ENCODE measurements at places on chromosomes 16 and 17.
A peak's percentile ranks its signal among the peaks of the same experiment; 100 is the strongest.

GRCh38 chr17:17749025-17749772 is 67.9 kb downstream of the RAI1 start:
- no peak for DNase-seq

DNA sequence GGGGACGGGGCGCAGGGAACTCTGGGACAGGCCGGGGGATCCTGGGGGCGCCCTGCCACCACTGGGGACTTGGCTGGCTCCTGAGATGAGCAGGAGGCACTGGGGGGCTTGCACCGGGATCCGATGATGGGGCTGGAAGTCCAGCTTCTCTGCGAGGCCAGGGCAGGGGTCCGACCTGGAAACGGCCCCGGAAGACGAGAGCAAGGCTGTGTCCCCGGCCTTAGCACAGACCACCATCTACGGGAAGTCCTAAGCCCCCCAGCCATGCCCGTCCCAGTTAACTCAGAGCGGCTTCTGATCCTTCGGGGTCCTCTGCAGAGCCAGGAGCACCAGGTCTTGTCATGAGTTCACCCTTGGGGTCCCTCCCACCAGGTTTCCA is 573 bp downstream of the CDT1 start:
- no peak for DNase-seq

DNA sequence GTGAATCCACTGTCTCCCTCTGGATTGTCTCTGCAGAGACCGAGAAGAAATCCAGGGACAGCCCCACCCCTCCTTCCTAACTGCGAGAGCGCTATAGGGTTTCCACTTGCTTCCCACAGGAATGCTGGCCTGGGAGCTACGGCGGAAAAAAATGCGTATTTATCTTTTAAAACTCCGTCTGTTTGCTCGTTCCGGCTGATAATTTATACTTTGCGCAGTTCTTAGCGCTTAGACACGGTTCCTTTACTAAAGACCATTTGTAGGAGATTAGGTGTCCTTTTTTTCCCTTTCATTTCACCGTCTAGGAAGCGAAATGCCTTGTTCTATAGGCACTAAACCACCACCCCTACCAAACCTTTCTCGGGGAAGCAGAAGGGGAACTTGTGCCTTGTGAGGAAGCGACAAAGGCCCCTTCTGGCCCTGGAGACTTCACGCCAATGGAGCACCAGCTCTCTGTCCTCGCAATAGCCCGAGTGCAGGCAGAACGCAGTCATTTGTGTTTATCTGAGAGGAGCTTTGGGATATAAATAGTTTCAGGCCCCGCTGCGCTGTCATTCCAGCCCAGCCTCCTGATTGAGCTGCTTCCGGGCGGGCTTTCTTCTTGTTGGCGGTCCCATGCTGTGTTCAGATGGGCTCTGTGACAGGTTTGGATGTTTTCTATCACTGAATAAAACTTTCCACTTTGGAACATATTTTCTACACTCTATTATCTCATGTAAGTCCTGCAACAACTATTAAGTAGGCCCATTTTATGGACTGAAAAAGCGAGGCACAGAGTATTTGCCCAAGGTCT is 791 bp upstream of the SUPT4H1 start:
- DNase-seq: no peak

- DNase-seq: no peak
Observed at GRCh38 chr16:22924492-22924891, 110.5 kb downstream of the HS3ST2 start.

- no peak for DNase-seq
Observed at GRCh38 chr17:38873640-38874380, 4.0 kb downstream of the LASP1 start.

DNA sequence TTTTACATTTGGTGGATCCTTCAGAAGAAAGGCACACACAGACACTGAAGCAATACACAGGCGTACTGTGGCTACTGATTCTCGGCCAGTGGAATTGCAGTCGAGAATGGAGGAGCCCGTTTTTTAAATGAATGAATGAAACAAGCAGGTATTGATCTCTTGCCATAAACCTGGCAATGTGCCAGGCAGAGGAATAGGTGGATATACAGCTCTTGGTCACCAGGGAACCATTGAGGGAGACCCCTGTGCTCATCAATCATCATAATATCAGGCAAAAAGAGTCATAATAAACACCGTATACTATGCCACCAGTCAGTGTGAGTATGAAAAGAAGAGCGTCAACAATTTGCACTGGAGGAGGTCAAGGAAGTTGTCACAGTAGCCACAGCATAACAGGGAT is 140.3 kb upstream of the FOXF1 start:
- no peak for DNase-seq

GRCh38 chr16:20704281-20704680 is 6.8 kb upstream of the ACSM1 start:
- no peak for DNase-seq

DNA sequence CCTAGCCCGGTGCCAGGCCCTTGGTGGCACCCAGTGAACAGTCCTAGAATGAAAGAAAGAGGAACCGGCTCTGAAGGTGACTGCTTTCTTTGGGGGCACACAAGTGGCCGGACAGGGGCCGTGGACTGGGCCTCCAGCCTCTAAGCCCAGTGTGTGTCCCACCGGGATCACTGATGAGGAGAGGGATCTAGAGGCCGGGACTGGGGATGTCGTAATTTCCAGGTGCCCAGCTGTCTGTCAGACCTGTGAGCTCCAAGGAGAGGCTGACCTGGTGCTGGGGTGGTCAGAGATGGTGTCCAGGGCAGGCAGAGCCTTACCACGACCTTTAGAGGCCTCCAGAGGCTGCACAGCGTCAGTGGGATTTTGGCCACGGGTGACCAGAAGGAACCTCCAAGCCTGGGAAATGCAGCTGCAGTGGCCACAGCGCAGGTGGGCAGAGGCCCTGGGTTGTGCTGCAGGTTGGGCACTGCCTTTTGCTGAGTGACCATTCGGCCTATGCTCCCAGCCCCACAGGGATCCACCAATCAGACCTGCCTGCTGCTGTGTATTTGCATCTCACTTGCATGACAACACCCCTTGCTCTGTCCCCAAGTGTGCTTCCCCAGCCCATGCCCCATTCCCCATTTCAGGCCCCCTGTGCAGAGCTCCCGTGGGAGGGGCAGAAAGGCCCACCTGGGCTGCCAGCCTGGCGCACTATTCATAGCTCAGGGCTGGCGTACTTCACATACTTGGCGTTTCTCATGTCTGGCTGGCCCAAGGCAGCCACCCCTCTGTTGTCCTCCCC is 12.5 kb downstream of the ARHGAP23 start:
- no peak for DNase-seq

DNA sequence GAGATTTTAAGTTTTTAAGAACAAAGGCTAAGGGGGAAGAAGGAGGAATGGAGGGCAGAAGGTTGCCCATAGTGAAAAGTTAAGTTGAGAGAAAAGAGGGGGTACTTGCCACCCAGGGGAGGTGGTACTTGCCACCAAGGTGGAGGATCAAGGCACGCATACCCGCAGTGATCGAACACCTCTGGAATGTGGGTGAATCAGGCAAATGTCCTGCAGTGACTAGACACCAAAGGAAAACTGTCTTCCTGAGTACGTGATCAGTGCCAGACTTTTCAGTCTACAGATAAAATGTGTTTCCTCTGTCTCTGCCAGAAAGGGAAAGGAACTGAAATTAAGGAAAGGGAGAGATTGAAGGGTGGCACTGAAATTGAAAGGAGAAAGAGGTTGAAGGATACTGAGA is 2285.3 kb downstream of the TP53TG3F start:
- DNase-seq: no peak

- DNase-seq: no peak
Observed at GRCh38 chr16:81399909-81400308, 44.7 kb upstream of the CMIP start.

- no peak for DNase-seq
Observed at GRCh38 chr17:10251212-10251948, 53.0 kb upstream of the GAS7 start.

DNA sequence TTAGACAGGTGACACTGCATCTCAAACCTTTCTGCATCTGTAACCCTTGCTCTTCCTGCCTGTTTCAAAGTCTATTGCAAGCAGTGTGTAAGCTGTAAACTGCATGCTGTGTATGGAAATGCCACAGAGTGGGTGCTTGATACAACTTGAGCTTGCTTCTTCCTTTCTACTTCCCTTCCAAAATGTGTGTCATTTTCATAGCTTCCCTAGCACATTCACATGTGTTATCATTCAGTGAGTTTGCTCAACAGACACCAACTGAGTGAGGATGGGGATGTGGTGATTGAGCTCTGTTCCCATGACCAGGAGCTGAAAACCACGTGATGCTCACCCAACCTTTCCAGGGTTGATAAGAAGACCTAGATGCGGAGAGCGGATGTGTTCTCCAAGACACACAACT is 111.1 kb downstream of the VAT1L start:
- DNase-seq: no peak

GRCh38 chr16:89565506-89566372 is 5.3 kb downstream of the RPL13 start:
- peak; percentile 53 for DNase-seq

- DNase-seq: no peak
Observed at GRCh38 chr17:78563189-78564145, 13.7 kb downstream of the DNAH17 start.

GRCh38 chr17:42691021-42691545 is 8.8 kb downstream of the CNTNAP1 start:
- no peak for DNase-seq

- DNase-seq: no peak
Observed at GRCh38 chr16:77462894-77463293, 28.1 kb upstream of the ADAMTS18 start.

DNA sequence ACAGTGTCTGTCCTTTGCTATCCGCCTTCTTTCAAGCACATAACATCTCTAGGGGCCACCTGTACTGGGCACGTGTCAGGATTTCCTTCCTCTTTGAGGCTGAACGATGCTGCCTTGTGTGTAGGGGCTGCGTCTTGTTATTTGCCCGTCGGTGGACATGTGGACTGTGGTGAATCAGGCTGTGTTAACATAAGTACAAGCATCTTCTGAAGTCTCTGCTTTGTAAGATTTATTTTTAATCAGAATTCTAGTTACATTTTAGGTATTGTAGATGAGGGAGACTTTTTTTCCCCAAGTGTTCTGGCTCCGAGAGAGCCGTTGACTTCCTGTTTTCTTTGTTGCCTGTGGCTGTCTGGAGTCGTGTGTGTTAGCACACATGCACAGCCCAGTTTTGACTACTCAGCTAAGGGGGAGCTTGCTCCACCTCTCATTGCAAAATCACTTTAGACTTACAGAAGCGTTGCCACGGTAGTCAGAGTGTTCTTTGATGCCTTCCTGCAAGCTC is 26.1 kb downstream of the SPG7 start:
- peak; percentile 49 for DNase-seq

DNA sequence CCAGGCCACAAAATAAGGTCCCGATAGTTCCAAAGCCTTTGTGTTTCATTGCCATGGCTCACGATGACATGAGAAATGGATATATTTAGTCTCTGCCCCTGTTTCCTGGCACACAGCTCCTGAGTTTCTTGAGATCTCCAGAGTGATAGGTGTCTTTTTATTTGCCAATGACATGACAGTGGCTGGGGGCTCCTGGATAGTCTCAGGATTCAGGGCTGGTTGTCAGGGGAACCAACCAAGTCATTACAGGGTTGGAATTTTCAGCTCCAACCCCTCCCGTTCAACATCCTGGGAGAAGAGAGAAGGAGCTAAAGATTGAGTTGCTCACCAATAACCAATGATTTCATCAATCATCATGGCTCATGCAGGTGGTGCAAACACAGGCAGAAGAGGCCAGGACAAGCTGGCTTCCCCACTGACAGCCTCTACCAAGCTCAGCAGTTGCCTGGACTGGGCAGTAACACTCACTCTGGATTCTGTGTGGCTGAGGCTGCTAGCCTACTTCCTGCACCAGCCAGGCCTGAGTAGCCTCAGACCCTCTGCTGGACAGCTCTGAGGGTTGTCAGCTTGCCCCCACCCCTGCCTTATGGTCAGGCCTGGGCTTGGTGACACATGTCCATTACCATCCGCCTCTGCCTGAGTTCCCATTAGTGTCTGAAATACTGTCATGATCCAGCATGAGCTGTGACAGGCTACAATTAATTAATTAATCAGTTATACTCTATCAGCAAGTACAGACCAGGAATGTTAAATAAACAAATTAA is 534.4 kb upstream of the CDH5 start:
- no peak for DNase-seq

DNA sequence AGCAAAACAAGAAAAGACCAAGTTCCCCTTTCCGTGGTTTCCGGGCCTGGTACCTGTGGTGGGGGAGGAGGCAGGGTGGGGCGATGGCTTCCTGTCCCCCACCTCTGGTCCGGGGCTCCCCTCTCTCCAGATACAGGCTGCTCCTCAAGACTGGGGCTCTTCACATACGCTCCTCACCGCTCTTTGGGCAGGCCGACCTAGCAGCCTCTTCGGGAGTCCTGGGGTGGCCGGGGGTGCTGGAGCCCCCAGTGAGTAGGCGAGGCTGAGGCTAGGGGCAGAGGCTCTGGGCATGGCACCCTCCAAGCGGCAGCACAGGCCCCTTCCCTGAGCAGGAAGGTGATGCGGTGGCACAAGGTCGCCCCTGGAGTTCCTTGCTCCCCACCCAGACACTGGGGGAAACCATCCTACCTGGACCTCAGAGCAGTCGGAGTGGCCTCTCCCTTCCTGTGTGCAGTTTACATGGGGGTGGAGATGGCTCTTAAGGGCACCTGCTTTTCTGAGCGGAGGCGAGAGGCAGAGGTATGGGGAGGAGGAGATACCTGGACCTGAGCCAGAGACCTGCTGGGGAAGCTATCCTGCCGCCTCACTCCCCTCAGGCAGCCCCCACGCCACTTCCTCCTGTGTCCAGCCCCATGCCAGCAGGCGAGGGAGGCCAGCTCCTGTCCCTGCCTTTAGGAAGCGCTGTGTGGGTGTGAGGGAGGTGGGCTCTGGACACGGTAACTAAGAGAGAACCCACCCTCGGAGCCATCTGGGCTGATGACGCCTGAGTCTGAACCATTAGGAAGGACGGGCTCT is 891 bp downstream of the CORO1A start:
- DNase-seq: peak; percentile 87

- peak; percentile 65 for DNase-seq
Observed at GRCh38 chr17:8964801-8965393, 610 bp downstream of the PIK3R5 start.

- no peak for DNase-seq
Observed at GRCh38 chr17:45904866-45905265, 10.5 kb downstream of the MAPT start.

GRCh38 chr17:60165223-60165622 is 15.4 kb downstream of the CA4 start:
- DNase-seq: no peak

All from CD4-positive, alpha-beta T cell treated with Interleukin-10 for 1 hour (primary cell).